ENCODE measurements at places on chromosomes 2 and 18. TPM values are rescaled to one million over a fixed set of nuclear protein-coding genes. Genes with fewer than 3 reads are reported as not detected.

SCG2 gene
- 1.5 TPM for total RNA-seq

GCG gene
- not detected for total RNA-seq

DNAH7 gene
- total RNA-seq: 0.19 TPM

MAP4K4 gene
- total RNA-seq: 134 TPM

MC5R gene
- total RNA-seq: under 0.01 TPM

LBH gene
- 197 TPM for total RNA-seq

GCA gene
- 6.2 TPM for total RNA-seq

B3GNT7 gene
- total RNA-seq: under 0.01 TPM

ICOS gene
- not detected for total RNA-seq

HOXD13 gene
- total RNA-seq: not detected

TRABD2A gene
- 2.5 TPM for total RNA-seq

IL36G gene
- total RNA-seq: not detected

ST8SIA3 gene
- total RNA-seq: not detected

All from regular cardiac myocyte (primary cell).